Progenitor cell of endocrine pancreas (in vitro differentiated cells): ENCODE measurements at places on chromosomes 16 and 17. TPM values are rescaled to one million over a fixed set of nuclear protein-coding genes. Genes with fewer than 3 reads are reported as not detected.

The SAMD14 gene
- total RNA-seq, result 6.0 and 7.7 TPM in 2 replicates

The RAP1GAP2 gene
- total RNA-seq, result 105 and 116 TPM in 2 replicates

The OSGIN1 gene
- total RNA-seq, result 2.3 and 2.7 TPM in 2 replicates

DNA sequence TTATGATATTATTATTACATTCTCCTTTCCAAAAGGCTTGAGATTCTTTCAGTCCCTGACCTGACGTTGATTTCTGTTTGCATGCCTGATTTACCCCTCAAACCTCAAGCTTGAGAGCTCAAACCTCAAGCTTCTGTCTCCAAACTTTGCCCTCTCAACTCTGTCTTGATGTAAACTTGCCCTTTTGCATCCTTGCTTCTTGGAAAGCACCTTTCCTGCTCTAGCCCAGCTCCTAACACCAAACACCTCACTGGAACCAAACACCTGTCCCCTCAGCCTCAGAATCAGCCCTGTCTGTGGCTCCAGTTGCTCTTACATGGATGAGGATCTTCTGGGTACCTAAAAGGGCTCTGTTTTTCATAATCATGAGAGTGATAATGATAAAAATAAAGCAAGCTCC is 109.2 kb downstream of the GP2 start:
- H3K27me3 ChIP-seq, result peaks cover 20% of the 10 kb centered on the region
- H3K36me3 ChIP-seq, result no peaks in the 10 kb centered on the region
- no peak for DNase-seq
- peaks cover 16% of the 10 kb centered on the region for H3K4me1 ChIP-seq
- H3K4me3 ChIP-seq, result no peak overlapping the region

DNA sequence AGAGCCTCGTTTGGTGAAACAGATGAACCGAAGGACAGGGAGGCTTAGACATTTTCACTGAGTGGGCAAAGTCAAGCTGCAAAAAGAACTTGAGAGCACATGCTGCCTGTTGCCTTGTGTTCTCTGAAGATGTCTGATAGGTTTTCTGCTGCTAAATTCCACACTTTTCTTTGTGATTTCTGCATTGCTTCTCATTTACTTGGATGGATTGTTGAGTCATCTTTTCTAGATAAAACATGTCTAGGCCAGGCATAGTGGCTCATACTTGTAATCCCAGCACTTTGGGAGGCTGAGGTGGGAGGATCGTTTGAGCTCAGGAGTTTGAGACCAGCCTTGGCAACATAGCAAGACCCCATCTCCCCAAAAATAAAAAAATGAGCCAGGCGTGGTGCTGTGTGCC is 80.4 kb upstream of the CLEC18A start:
- H3K4me1 ChIP-seq, result peaks cover 2% of the 10 kb centered on the region
- H3K4me3 ChIP-seq, result no peak overlapping the region
- H3K27ac ChIP-seq, result no peak overlapping the region
- peaks cover 22% of the 10 kb centered on the region for H3K36me3 ChIP-seq

GRCh38 chr17:74524653-74525464 is 6.4 kb downstream of the CD300LB start:
- no peak overlapping the region for H3K27ac ChIP-seq
- H3K4me1 ChIP-seq, result no peaks in the 10 kb centered on the region

DNA sequence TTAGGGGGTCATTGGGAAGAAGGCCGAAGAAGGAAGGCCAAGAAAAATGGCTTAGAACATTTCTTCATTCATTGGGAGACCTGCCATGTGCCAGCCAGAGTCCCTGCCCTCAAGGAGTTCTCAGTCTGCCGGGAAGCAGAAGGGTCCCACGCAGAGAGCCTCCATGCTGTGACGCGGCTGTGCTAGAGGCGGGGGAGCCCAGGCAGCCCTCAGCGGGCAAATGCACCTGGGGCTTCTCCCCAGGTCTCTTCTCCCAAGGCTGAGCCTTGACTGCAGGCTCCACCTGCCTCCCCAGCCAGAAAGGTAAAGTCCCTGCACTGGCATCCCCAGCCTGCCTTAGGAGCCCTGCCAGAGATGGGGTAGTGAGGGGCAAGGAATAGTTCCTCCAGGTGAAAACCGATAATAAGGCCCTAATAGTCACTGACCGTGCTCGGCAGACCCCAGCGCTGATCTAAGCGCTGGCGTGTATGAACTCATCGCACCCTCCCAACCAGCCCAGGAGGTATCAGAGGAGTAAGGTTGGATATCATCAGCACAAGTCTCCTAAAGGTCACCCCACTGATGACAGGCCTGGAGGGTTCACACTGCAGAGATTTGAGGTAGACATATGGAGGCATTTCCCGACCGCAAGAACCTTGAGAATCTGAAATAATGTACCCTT is 6.0 kb upstream of the CDR2L start:
- peaks cover 4% of the 10 kb centered on the region for H3K4me1 ChIP-seq
- peak overlapping the region; percentile 95 for H3K27ac ChIP-seq
- no peaks in the 10 kb centered on the region for H3K36me3 ChIP-seq
- peak overlapping the region; percentile 83 for H3K4me3 ChIP-seq
- no peak for DNase-seq
- H3K27me3 ChIP-seq, result peaks cover 11% of the 10 kb centered on the region

GRCh38 chr16:11020792-11021551 is 76.6 kb downstream of the CLEC16A start:
- no peak for DNase-seq
- no peak overlapping the region for H3K27ac ChIP-seq
- H3K4me3 ChIP-seq, result no peak overlapping the region
- H3K36me3 ChIP-seq, result peaks cover 18% of the 10 kb centered on the region

DNA sequence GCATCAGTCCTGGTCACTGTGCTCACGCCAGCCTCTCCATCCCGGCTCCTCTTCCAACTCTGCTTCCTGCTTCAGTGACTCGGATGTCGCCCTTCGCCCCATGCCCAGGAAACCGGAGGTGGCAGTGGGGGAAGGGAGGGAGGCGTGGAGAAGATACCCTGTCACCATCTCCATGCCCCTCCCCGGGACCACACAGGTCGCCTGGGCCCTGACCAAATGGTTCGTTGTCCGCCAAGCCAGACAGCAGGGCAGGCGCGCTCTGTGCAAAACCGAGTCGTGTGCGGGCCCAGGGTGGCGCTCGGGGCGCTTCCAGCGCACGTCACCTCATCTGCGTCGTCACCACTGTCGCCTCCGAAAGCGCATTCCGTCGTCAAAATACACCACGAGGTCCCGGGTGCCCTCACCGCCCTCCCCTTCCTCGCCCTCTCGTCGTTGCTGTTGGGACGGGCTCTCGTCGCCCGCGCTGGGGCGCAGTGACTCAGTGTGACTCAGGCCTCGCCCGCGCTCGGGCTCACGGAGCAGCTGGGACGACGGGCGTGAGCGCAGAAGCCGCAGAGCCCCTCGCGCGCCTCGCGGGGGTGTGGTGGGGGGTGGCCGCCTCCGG is 39.2 kb downstream of the ZNF778 start:
- no peak for DNase-seq
- no peak overlapping the region for H3K4me3 ChIP-seq
- H3K4me1 ChIP-seq, result no peaks in the 10 kb centered on the region
- H3K27ac ChIP-seq, result no peak overlapping the region
- peaks cover 27% of the 10 kb centered on the region for H3K27me3 ChIP-seq

DNA sequence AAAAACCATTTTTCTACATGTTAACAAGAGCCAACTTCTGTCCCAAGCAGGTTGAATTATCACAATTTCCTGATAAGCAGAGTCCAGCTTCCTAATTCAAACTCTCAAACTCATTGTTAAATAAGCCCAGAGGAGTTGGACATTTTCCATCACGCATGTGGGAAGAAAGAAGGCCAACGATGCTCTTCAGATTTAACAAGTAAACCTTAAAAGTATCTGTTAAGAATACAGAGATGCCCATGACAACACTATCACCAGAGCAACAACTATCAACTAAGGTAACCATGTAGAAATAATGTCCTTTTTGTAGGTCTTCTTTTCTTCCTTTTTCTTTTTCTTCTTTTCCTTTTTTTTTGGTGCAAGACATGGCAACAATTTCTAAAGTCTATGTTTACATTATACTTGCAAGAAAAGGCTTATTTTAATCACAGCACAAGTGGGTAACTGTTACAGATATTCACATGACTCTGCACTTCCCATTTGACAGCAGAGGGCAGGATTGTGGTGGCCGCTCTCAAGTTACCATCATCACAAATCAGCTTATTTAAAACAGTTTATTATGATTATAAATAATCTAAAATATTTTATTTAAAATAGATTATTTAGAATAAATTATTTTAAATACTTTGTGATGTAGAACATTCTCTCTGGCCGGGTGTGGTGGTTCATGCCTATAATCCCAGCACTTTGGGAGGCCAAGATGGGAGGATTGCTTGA is 35.7 kb upstream of the DHRS7B start:
- H3K36me3 ChIP-seq, result no peaks in the 10 kb centered on the region
- no peak for DNase-seq
- H3K4me1 ChIP-seq, result no peaks in the 10 kb centered on the region
- no peaks in the 10 kb centered on the region for H3K27me3 ChIP-seq

DNA sequence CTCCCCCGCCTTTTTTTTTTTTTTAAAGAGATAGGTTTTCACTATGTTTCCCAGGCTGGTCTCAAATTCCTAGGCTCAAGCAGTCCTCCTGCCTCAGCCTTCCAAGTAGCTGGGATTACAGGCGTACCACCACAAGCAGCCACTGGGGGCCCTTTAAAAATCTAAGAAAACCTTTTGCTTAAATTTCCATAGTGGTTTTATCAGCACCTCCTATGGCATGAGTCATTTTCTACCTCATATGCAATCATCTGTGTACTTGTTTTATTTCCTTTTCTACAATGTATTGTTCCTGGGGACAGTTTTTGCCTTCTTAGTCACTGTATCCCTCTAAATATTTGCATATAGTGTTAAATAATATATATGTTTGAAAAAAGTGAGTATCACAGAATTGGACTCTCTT is 29.2 kb downstream of the GNA13 start:
- DNase-seq, result no peak
- no peak overlapping the region for H3K4me3 ChIP-seq
- H3K27ac ChIP-seq, result no peak overlapping the region
- H3K4me1 ChIP-seq, result peaks cover 10% of the 10 kb centered on the region

DNA sequence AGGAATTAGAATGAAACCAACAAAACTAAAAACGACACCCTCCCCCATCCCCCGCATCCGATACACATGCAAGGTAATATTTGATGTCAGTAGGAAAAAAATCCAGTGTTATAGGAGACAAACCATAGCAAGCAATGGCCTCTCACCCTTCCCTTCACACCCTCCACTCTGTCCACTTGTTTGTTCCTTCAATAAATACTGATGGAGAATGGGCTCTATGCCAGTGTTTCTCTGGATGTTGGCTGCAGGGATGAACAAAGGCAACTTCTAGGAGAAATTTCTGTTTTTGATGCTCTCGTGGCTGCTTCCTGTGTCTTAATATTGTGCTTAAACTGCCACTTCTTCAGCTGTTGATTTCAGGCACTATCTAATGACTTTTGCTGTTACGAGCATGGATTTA is 98.8 kb downstream of the WWOX start:
- H3K4me3 ChIP-seq, result no peak overlapping the region
- no peak for DNase-seq
- peaks cover 1% of the 10 kb centered on the region for H3K36me3 ChIP-seq
- H3K4me1 ChIP-seq, result peaks cover 24% of the 10 kb centered on the region

- DNase-seq, result no peak
- peak overlapping the region; percentile 93 for H3K27ac ChIP-seq
- H3K36me3 ChIP-seq, result peaks cover 18% of the 10 kb centered on the region
- peaks cover 49% of the 10 kb centered on the region for H3K4me1 ChIP-seq
- H3K4me3 ChIP-seq, result no peak overlapping the region
- no peaks in the 10 kb centered on the region for H3K27me3 ChIP-seq
Observed at GRCh38 chr17:59845595-59846393, 46.9 kb downstream of the TUBD1 start.
